ENCODE measurements at places on chromosomes 6 and 20.

DNA sequence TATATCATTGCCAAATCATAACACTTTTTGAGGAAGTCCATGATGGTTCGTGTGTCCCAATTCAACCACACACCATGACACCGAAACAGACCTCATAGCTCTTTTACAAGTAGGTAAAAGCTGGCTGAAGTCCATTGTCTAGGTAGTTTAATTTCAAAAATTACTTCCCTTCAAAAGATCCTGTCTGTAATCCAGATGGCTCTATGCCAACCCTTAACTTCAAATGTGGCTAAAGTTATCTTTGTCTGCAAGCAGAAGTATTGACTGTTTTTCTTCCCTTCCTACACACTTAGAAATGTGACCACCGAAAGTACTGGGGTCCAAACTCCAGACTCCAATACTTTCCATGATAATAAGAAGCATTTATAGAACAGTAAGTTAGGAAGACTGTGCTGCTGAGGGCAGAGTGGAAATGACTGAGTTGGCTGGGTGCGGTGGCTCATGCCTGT lies 8.3 kb upstream of the TIAM2 start:
- DNase-seq, result no peak

DNA sequence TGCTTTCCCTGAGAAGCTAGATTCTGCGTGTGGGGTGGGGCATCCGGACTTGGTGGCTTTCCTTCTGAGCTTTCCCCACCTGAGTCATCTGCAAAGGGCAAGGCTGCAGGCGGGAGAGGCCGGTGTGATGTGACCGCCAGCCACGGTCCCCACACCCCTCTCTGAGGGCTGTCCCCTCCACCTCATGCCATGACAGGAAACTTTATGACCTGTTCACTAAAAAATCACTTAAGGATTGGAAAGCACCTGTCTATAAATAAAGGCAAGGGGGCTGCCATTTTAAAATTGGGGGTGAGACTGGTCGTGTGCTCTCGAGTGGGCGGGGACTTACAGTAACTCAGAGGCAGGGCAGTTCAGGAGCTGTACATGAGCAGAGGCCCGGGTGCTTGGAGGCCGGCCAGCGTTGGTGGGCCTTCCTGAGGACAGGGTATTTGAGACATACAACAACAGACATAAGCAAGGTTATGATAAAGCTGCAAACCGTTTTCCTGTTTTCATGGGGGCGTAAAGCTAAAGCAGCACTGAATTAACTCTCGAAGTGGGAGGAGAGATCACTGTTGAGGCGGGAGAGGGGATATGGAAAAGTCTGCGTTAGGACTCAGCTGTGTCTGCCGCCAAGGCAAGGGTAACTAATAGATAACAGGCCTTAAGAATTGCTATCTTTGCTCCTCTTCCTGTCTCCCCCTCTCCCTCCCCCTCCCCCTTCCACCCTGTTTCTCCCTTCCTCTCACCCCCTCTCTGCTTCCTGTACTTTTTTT lies 16.1 kb upstream of the SERPINB1 start:
- no peak for DNase-seq

DNA sequence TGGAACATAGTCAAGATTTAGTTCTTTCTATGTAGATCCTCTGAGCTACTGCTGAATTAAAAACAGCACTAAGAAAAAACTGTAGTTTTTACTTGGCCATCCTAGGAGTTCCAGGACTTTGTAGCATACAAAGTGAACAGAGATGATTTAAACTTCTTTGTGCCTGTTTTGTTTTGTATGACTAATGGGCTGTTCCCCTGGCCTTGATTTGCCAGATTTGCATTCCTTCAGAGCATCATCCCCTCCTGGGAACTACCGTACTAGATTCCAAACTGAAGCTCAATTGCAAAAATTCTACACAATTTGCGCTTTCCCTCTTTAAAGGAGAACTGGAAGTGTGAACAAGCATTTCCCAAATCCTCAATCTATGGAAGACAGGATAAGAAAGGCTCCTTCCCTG lies 23.1 kb downstream of the ACOT13 start:
- no peak for DNase-seq

GRCh38 chr6:125279961-125280360 lies 21.8 kb downstream of the HDDC2 start:
- no peak for DNase-seq

Data from left colon (tissue), 2 donors.